ENCODE measurements at places on chromosomes 16 and 17.

DNA sequence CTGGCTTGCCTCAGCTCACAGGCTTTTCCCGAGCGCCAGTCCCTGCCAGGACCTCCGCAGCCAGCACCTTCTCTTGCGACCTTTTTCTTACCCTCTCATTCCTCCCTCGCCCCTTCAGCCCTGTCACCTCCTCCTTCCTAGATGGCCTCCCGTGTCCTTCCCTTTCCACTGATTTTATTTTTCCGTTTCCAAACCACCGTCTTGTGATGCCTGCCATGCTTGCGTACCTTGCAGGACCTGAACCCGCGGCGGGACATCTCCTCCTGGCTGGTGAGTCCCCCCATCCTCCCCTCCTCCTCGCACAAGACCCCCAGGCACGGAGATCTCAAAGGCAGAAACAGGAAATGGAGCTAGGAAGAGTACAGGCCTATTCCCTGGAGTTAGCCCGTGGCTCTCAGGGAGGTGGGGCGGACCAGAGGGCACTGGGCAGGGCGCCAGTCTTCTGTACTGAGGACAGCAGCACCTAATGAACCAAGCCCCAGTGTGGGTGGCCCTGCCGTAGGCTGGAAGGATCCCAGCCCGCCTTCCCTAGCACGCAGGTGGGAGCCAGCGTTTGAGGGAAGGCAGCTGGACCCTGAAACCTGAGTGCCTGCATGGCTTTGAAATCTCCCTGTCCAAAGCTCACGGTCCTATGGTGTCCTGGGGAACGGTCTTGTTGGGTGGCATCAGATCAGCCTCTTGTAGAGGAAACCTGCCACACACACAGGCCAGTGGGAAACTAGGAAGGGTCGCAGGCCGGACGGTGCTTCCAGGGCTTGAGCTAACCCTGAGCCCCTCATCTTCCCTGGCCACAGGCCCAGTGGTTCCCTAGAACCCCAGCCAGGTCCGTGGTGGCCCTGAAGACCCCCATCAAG, 612 bp downstream of the CISD3 start:
- DNase-seq: no peak

DNA sequence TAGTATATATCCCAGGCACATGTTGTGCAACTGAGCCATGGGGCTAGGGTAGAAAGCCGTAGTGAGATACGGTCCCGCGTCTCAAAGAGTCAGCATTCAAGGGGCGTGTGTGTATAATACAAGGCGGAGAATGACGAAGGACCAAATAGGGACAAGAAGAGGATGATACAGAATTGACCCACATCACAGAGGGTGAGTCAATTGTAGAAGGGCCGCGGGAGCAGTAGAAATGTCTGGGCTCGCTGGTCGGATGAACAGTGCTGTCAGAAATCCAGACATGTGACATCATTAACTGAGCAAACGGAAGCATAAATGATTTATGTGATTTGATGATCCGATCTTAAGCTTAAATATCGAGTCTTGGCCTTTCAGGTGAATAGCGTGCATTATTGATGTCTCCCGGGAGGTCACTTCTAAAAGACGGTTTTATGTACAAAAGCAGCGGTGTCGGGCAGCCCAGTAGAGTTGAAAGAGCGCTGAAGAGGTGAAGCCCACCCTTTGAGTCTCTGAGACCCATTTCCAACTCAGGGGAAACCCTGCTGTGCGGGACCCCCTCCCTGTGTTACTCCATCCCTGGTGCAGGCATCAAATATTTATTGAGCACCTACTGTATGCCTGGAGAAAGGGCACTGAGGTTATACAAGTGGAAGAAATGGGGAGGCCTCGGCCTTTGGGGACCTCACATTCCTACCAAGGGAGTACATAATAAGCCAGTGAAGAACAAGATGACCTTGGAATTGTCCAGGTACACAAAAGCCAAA, 45.1 kb downstream of the ATP2C2 start:
- no peak for DNase-seq

- no peak for DNase-seq
Measured at GRCh38 chr17:76097716-76098295, 5.8 kb downstream of the EXOC7 start.

DNA sequence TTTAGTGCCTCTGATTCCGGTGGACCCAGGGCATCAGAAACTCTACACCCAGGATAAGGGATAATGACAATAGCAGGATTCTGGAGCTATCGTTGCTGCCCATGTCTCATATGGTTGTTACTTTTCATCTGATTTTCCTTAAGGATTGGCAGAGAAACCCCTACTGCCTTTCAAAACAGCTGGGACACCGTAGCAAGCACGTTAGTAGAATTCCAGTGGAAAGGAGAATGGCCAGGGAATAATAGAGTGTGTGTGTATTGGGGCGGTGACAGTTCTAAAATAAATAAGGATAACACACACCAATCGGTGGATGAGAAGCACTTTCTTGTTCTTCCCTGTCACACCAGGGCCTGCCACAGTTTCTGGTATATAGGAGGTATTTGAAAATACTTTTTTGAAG, 251.8 kb downstream of the HAPSTR1 start:
- DNase-seq: no peak

- DNase-seq: peak; percentile 38
Measured at GRCh38 chr16:21598701-21599121, 666 bp upstream of the METTL9 start.

DNA sequence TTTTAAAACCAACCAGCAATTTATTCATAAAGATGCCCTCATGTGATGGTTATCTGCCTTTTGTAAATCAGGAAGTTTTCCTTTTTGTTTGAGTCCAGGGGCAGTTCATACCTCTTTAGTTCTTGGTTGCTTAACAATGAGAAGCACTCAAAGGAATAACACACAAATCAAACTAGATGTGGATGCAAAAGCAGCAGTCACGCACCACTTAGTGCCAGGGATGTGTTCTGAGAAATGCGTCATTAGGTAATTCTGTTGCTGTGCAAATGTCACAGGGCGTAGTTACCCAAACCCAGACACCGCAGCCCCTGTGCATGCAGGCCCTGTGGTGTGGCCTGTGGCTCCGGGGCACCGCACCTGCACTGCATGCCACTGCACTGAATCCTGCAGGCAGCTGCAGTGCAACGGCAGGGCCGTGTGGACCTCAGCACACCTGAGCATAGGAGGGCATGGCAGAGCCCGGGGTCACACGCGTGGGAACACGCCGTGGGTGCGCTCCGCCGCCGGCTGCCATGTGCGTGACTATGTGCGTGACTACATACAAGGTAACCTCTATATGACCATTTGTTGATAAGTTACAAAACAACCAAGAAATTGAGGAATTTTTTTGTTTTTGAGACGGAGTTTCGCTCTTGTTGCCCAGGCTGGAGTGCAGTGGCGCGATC, 39.6 kb downstream of the PKD1 start:
- DNase-seq: no peak

DNA sequence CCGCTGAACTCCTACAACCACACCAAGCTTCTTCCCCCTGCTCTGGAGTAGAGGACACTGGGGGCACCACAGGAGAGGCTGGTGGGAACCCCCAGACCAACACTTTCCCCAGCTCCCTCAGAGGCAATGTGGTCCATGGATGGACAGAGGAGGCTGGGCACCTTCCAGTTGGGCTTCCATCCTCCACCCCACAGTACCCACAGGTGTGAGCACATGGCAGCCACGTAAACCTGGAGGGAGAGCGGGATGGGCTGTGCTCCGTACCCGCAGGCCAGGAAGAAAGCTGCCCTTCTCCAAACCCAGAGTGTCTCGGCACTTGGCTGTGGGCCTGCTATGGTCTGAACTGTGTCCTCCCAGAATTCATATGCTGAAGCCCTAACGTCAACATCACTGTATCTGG, 1.7 kb downstream of the SGSH start:
- no peak for DNase-seq

DNA sequence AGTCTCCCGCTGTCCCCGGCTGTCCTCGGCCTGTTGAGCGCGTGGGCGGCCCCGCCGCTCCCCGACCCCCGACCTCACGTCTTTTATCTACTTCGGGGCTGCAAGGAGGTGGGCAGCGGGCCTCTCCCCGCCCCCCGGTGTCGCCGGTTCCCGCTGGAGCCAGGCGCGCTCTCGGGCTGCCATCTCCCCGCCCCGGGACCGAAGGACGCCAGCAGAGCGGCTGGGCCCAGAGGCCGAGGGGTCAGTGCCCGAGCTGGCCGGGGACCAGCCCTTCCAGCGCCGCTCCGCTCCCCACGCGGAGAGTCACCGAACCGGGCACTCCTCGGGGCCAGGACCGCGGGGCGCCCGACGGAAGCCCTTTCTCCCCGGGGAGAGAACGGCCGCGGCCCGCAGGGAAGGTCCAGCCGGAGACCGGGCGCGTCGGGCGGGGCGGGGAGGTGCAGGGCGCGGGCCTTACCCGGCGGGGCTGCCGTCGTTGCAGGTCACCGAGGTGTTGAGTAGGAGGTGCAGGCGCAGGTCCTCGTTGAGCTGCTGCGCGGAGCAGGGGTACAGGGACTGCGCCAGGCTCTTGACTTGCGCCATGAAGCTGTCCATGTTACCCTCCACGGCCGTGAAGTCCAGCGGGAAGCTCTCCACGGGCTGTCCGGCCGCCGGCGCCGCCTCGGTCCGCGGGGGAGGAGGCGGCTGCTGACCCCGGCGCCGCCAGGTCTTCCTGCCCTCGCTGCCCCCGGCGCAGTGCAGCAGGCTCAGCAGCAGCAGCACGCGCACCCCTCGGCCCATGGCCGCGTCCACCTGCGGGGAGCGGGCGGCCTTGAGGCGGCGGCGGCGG, 643 bp downstream of the NOTUM start:
- no peak for DNase-seq

DNA sequence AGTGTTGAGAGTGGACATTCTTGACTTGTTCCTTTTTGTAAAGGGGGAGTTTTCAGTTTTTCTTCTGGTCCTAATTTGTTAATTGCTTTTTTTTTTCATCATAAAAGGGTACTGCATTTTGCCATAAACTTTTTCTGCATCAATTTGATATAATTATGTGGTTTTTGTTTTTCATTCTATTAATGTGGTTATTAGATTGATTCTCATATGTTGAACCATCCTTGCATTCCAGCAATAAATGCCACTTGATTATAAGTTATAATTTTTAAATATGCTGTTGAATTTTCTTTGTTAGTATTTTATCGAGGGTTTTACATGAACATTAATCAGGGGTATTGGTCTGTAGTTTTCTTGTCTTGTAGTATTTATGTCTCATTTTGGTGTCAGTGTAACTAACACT, 87.2 kb upstream of the SMIM36 start:
- DNase-seq: no peak

DNA sequence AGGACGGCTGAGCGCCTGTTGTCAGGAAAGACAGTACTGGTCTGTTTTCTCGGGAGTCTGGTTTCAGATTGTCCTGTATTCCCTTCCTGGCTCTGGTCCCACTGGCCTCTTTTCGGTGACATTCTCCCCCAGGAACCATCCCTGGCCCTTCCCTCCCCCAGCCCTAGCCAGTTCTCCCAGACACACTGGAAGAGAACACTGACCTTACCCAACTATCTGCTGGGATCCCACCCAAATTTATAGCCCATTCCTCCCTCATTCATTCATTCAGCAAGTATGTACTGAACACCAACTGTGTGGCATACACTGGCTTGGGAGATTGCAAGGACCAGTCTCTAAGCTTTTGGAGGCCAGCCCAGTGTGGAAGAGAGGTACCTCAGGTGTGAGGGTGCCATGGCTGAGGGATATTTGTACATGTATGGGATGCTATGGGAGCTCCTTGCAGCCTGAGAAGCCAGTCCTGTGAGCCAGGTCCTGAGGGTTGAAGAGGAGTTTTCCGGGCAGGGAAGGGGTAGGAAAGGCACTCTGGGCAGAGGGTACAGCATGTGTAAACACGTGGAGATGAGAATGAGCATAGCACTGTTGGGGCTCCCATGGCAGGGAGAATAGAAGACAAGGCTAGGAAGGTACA, 5.2 kb downstream of the RND2 start:
- no peak for DNase-seq

DNA sequence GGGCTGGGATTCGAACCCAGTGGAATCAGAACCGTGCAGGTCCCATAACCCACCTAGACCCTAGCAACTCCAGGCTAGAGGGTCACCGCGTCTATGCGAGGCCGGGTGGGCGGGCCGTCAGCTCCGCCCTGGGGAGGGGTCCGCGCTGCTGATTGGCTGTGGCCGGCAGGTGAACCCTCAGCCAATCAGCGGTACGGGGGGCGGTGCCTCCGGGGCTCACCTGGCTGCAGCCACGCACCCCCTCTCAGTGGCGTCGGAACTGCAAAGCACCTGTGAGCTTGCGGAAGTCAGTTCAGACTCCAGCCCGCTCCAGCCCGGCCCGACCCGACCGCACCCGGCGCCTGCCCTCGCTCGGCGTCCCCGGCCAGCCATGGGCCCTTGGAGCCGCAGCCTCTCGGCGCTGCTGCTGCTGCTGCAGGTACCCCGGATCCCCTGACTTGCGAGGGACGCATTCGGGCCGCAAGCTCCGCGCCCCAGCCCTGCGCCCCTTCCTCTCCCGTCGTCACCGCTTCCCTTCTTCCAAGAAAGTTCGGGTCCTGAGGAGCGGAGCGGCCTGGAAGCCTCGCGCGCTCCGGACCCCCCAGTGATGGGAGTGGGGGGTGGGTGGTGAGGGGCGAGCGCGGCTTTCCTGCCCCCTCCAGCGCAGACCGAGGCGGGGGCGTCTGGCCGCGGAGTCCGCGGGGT, at the start of gene CDH1:
Gene CDH1, plus strand, starts transcription at position 247 of the 684 bp plus-strand sequence. Its CDS starts 124 bp downstream, at position 371.
- no peak for DNase-seq

DNA sequence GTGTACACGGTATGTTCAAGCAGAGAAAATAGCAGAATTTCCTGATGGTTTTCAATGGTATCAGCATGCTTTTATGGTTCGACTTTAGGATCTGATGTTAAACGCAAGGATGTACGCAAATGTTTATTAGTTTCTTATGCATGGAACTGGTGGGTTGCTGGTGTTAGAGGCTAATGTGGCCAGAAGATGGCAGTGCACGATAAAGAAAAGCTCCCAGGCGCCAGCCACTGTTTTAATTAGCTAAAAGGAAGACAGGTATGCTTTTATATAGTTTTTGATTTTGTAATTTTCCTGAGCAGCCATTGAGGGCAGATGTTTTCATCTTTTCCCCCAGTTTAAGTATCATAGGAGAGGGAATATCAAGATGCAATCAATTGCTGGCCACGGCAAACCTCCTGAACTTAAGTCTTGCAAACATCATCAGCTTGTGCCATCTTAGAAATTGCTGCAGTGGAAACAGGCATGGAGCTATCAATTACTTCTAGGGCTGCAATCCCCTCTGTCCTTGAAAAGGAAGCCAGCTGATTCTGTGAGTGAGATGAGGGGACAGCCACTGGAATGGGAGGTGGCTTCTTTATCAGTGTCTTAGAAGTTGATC, 648.5 kb upstream of the RBFOX1 start:
- peak; percentile 4 for DNase-seq

DNA sequence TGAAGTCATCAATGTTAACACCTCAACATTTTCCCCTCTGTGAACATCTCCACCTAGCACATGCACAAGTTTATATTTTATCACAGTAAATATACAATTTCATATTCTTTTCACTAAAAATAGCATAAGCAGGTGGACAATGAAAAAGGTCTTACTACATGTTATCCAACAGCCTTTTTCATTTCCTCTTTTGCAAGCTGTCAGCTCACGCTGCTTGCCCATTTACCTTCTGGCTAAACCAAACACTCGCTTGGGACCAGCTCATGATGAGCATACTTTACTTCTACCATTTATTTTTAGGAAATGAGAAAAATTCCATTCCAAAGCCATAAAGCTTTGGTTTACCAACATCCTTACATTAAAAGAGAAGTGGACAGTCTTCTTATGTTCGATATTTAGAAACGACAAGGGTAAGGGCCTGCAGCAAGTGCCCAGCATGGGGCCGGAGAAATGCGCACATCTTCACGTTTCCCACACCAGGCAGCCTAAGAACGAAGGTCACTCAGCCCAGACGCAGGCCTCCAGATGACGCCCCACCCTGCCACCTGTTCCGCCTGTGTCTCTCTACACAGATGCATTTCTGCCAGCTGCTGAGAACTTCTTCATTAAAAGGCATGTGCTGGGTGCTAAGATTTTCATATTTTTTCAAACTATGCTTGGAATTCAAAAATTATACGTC, 13.9 kb downstream of the SNN start:
- DNase-seq: no peak

- no peak for DNase-seq
Measured at GRCh38 chr17:77228241-77228752, 87.5 kb downstream of the SEC14L1 start.

Measured in inflammatory macrophage treated with lipopolysaccharide for 1 hour (primary cell).